ENCODE measurements at places on chromosomes 2 and 18.

DNA sequence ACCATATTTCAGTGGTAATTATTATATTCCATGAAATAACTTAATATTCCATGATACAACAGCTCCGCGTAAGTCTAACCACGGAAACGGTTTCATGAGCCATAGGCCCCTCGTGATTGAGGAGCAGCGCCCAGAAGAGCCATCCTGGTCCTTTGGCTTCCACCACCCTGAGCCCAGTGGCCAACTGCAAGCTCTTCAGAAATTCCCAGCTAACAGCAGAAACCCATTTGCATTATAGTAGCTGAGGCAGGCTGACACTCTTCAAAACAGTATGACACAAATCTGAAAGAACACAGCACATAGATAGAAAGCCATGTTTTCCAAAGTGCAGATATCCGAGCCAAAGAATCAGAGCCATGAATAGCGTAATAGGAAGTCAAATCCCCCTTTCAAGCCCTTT, 120.9 kb upstream of the NFATC1 start:
- no peak for DNase-seq

- DNase-seq, result no peak
Measured at GRCh38 chr2:114610677-114611076, 168.2 kb downstream of the DPP10 start.

DNA sequence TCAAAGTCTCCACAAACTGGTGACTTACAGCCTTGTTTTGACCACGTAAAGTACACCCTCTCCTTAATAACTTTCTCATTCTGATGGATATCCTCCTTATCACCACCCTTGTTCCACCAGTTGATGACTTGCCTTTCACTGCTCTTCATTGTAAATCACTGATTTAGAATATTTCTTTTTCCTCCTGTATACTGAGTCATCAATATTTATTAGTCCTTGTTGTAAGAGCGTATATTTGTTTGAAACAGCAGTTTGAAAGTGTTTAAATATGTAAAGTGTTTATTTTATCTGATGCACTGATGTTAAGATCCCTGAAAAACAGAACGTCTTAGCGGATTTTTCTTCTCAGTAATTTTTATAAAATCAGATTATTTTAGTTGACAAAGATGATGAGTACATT, 34.2 kb upstream of the DYSF start:
- no peak for DNase-seq

- DNase-seq, result no peak
Measured at GRCh38 chr2:218471036-218471435, 52.1 kb downstream of the VIL1 start.

GRCh38 chr2:147646818-147647468, 197.9 kb upstream of the ACVR2A start:
- no peak for DNase-seq

- DNase-seq, result no peak
Measured at GRCh38 chr2:216350214-216350791, 22.0 kb downstream of the MARCHF4 start.

DNA sequence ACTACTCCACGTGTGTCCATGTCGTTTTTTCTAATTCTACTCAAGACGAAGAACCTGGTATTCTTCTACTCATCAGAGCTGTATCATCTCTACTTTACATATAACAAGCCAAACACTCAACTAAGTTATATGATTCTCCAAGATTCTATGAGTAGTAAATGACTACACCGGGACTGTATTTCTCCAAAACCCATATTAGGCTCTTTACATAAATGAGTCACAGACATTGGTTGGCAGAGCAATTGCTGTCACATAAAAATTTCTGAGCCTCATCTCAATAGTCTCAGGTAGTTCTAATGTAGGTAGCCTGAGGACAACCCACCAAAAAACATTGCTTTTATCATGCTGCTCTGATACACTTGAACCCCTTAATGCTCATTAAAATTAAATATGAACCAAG, 1092.3 kb upstream of the NXPH2 start:
- no peak for DNase-seq

GRCh38 chr18:13007248-13007560, 16.0 kb downstream of the CEP192 start:
- no peak for DNase-seq

- DNase-seq, result no peak
Measured at GRCh38 chr18:79982736-79983135, 5.6 kb downstream of the TXNL4A start.

DNA sequence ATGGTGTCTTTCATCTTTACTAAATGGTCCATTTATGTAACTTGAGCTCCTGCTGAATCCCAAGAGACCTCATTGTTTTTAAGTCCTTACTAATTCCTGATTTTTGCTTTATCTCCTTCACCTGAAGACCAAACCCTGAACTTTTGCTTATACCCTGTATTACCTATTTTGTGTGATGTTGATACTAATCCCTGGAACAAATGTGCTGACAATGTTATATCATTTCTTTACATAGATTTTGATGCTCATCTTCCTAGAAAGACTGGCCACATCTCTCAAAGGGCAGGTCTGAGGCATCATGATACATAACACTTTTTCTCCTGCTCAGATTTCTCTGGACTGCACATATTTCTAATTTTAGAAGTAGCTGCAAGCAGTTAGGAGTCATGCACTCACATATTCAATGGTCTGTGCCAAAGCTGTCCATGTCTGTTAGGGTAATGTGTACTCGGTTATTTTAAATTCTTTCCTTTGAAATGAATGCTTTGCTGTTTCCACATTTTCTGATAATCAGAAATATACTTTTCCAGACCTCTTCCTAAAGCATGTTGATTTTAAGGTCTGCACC, 427.9 kb upstream of the HNRNPA3 start:
- no peak for DNase-seq

DNA sequence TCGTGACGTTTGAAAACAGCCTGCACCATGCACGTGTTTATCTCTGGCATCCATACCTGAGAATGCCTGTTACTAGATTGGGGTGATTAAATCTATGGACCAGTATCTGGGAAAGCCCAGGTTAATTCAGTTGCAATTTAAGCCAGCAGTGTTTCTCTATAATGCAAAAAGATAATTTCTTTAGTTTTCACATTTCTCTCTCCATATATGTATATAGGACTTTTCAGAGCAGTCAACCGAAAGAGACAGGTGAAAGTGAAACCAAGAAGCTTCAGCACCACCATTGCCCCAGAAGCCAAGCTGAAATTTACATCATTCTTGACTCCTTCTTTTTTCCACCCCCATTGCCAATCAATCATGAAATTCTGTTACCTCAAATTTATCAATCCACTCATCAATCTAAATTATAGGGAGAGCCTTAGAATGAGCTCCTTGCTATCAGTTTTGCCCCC, 2.7 kb upstream of the LRP2 start:
- DNase-seq, result no peak

Data from stimulated activated CD4-positive, alpha-beta T cell treated with anti-CD3 and anti-CD28 coated beads, Interleukin-1b, Interleukin-23, amount 100 ng/mL, for 1 hour (primary cell).